ENCODE measurements at places on chromosomes 3 and 15.

DNA sequence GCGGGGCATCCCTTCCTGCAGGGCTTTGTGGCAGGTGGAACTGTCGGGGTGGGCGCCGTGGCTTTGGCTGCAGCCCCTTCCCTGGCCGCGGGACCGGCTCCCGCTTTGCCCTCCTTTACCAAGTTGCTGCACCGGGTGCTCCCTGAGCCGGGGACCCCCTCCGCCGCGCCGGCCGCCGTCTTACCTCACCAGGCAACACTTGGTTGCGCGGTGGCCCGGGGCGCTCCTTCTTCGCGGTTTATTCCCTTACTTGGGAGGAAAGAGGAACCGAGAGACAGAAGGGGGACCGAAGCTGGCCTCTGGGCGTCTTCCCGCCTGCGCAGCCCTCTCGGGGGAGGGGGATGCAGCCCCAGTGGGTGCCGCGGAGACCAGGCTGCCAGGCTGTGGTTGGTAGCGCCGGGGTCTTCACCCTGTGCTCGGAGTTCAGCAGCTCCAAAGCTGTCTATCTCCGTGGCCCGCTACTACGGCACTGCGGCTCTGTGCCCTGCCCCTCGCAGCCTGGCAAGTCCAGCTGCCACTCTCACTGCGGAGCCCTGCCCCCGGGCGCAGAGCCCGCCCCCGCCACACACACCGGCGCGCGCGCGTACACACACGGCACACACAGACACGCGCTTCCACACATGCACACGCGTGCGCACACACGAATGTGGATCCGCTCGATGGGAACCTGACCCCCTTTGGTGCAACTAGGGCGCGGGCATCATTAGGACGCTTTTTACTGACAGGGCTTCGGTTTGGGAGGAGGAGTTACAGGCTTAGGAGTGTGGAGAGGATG, at the start of gene DGKG:
Gene DGKG (minus strand): TSS at position 473 of the 775 bp plus-strand sequence. CDS start 41,775 bp downstream, outside the sequence.
- no peak for DNase-seq

- DNase-seq, result no peak
Observed at GRCh38 chr15:62521396-62521795, 356.3 kb upstream of the C2CD4B start.

DNA sequence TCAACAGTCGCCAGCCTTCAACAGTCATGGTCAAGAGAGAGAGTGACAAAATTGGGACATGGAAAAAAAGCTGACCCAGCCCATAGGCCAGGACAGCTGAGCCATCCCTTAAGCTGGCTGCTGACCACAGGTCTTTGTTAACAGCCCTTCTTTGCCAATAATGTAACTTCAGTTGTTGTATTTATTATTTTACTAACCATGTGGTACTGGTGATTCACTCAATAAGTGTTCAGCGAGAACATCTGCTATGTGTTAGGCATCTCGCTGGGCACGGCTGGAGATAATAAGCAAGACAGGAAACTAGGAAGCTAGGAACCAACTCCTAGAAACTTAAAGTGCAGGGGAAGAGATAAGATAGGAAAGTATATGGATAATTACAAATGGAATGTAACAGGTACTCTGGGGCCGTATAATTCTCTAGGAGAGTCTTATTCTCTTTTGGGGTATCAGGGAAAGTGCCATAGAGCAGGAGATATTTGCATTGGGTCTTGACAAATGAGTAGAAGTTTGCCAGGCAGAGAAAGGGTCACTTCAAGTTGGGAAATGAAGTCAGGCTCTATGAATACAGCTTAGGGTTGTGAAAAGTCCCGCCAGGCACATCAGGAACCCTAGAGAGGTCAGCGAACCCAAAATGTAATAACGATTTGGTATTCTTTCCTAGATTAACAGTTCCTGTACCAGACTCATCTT, 84.0 kb upstream of the TRA2B start:
- DNase-seq, result no peak

DNA sequence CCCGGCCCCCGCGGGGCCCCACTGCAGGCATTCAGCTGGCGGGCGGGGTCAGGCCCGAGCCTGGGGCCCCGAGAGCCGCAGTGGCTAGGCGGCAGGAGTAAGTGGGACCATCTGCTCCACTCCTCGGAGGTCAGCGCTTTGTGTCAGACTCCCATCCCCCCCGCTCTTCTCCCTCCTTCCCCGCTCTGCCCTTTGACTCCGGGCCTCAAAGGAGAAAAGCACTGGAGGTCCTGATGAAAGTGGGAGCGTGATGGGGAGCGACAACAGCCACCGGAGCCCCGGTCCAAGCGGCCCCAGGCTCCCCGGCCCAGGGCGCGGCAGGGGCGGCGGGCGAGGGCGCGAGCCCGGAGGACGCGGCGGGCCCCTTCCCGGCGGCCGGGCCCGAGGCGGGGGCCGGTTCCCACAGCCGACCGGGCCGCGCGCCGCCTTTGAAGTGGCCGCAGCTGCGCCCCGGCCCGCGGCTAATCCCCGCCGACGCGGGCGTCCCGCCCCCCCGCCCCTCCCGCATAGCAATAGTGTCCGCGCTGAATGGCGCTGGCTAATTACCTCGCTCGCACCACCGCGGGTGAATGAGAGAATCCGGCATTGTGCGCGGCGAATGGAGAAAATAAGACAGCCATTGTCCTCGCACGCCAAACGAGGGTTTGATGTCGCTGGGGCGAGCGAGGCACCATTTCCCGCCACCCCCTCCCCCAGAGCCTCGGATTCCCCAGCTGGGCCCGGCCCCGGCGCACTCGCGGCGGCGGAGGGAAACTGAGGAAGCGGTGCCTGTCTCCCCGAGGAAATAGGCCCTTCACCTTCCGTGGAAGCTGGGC, 22.4 kb downstream of the IGDCC3 start:
- no peak for DNase-seq

DNA sequence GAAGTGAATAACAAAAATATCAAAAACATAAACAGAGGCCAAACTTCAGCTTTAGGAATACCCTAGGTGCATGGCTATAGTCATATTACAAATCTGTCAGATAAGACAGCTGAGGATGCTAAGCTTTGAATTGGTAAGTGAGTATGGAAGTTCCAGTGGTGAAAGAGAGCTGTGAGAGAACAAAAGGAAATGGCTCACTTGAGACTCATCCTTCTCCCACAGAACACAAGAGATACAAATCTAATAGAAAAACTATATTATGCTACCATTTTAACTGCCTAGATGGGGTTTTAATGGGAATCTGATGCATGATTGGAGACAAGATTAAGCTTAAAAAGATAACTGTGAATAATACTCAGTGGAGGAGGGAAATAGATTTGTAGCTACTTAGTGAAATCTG, 21.5 kb upstream of the PEX5L start:
- no peak for DNase-seq

DNA sequence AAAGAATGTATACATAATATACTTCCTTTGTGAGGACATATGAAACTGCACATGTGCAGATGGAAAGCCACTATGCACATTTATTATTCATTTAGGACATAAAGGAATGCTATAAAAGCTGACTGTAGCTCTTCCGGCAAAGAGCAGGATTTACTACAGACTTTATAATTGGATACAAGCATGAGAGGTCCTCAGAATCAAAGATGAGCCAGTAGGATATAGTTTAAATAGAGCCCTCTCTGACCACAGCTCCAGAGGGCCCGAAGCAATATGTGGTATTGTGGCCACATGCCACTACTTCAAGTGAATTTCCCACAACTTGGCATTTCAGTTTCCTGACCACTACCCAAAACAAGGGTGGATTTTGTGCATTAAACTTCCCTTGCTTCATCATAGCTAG, 140.9 kb downstream of the ATP8B4 start:
- DNase-seq, result no peak

Measured in LoVo (cell line).